ENCODE measurements at places on chromosomes 7 and 10.

- no peak for DNase-seq
These were observed 18.1 kb upstream of the ZC3HAV1 start for GRCh38 chr7:139127648-139128047.

DNA sequence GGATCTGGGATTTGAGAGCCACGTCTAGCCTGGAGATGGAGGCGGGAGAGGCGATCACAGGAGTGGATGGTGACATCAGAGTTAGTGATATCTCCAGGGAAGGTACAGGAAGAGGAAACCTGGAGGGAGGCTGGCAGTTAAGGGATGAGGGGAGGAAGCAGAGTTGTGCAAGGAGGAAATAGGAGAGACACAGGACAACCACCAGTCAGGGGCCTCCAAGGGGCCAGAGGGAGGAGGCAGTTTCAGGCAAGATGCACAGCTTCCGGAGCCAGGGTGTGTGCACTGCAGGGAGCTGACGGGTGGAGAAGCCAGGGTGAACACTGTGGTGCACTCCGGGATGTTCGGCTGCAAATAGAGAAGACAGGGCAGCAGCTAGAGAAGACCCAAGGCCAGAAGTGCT lies 141.2 kb downstream of the GLI3 start:
- no peak for DNase-seq

- no peak for DNase-seq
These were observed 8.4 kb upstream of the AGR2 start for GRCh38 chr7:16813232-16813616.

- no peak for DNase-seq
These were observed 8.0 kb downstream of the DNAJC1 start for GRCh38 chr10:21995557-21995956.

GRCh38 chr7:106765727-106766355 lies 99.2 kb upstream of the PIK3CG start:
- no peak for DNase-seq
